ENCODE measurements at places on chromosomes 7 and 10. TPM values are rescaled to one million over a fixed set of nuclear protein-coding genes. Genes with fewer than 3 reads are reported as not detected.

DNA sequence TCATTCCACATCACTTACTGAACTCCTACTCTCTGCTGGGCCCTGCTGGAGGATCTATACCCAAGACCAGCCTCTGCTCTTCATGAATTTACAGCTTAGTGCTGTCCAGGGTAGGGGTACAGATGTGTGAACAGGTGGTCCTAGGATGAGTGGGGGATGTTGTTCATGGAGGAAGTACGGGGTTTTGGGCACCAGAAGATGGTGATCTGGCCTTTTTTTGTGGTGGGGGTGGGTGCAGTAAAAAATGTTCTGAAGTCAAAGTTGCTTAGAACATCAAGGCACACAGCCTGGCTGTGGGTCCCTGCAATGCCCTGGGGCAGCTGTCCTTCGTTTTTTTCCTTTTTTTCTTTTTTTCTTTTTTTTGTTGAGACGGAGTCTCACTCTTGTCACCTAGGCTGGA is 34.2 kb upstream of the GNA12 start:
- no peak for DNase-seq

DNA sequence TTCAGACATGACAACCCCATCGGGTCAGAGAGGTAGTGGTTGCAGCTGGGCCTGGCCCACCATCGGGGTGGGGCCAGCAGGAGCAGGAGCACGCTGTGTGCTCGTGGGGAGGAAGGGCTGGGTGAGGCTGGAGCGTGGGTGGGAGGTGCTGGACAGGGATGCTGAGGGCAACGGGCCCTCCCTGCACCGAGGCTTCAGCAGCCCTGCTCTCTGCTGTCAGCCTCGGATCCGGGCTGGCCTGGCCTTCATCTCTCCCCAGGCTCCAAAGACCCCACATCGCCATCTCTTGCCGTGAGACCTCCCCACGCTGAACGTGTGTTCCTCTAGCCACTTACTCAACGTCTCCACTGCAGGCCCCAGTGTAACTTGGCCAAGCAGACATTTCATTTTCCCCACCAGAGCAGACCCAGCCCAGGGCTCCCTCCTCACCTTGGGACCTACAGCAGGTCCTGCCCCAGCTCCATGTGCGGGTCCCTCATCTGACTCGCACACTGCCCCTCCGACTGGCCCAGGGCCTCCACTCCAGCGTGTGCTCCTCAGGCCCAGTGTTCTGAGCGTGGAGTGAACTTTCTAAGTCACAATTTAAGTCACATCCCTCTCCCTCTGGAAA is 462.4 kb downstream of the DNAJB6 start:
- no peak for DNase-seq

GRCh38 chr7:12004581-12004980 is 172.6 kb upstream of the THSD7A start:
- DNase-seq: no peak

DNA sequence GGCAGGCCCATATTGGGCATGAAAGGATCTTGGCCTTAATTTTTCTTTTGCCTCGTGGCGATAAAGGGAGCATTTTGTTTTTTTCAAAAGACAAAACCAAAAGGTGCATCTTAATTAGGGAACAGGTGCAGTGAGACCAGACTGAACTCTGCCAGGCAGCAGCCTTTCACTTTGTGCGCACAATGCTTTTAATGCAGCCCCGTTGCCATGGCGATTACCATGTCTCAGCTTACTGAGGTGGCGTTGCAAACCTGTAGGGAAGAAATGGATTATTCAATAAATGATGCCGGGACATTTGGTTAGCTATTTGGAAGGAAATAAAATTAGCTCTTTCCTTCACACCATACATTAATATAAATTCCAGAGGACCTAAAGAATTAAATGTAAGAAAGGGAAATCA is 61.9 kb downstream of the MYL10 start:
- no peak for DNase-seq

GRCh38 chr7:138833596-138833995 is 35.6 kb upstream of the ATP6V0A4 start:
- no peak for DNase-seq

DNA sequence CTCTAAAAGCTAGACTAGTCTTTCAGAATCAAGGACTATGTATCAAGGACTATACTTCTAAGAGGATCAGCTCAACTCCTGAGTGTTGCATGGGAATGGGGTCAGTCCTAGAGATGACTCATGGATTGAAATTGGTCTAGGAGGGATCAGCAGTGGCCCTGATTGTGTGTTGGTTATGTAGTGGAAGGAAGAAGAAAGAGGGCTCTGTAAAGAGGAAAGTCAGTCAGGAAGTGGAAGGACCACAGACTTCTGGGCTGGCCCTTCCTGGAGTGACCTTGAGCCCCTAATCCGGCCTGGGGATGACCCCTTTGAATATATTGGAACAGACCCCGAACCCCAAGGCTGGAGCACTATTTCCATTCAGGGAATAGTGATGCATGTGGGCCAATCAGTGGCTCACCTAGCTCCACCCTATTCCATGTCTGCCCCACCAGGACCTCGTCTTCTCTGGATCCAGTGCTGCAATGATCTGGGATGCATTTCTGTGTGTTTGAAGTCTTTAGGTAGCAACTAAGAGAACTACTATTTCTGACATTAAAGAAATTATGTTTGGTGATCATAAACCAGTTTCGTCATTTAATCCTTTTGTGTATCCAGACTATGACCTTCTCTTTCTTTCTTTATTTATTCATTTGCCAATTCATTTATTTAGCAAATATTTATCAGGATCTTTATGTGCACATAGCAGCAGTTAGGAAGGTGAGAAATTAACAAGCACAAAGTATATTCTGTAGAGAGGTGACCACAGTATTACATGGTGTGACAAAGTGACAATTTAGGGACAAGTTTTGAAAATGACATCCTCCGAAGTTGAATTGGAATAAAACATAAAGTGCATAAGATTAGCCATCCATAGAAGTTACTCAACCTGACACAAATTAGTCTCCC is 48.6 kb upstream of the KIF5B start:
- DNase-seq: no peak

DNA sequence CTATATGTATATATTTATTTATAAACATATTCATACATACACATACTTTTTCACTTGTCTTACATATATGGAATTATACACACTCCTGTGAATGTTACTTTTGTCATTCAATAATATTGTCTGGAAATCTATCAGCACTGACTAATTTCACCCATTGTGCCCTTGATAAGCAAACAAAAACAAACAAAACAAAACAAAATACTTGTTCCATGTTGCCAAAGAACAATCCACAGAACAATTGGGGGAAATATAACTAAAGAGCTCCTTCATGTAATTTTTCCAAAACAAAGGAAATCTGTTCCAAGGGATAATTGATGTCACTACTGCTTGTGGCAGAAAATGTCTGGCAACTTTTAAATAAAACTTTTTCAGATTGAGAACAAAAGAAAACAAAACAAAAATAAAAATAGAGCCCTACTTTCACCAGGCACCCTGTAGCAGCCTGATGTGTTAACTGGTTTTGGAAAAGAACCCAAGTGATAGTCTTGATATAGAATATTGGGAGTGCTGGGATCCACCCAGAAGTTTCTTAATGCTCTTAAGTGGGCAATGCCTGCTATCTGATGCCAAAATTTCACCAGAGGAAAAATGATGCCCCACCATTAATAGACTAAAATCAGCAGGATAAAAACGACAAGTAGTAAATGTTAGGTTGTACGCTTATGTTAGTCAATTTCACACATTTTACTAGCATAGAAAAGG is 34.0 kb upstream of the CCDC7 start:
- DNase-seq: no peak

- no peak for DNase-seq
Observed at GRCh38 chr7:70271617-70272081, 673.4 kb downstream of the AUTS2 start.

- DNase-seq: no peak
Observed at GRCh38 chr10:88111294-88111693, 247.9 kb downstream of the PTEN start.

DNA sequence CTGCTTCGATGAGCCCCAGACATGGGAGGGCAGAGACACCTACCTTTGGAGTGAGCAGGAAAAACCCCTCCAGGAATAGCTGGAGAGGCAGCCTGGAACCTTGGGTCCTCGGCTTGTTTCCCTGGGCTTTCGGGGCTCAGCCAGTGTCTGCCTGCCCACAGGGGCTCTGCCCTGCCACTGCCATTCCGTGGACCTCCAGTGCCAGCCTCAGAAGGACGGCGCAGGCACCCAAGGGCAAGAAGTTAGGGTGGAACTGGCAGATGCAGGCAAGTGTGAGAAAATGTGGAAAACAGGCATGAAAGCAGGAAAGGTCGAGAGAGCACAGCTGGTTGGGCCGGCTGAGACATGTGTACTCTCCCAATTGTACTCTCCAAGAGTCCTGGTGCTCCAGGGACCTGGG is 281.5 kb downstream of the GRID1 start:
- DNase-seq: no peak

The PGAM2 gene
- polyA plus RNA-seq: not detected

The NXPH1 gene
- not detected for polyA plus RNA-seq

The MYOF gene
- polyA plus RNA-seq: 174 TPM

The CREM gene
- 17.4 TPM for polyA plus RNA-seq

The OR2A7 gene
- 5.5 TPM for polyA plus RNA-seq

The TEX47 gene
- not detected for polyA plus RNA-seq

The KIAA1549 gene
- polyA plus RNA-seq: 1.1 TPM

The TCAF2 gene
- 1.2 TPM for polyA plus RNA-seq

Measured in keratinocyte (primary cell).